ENCODE measurements at places on chromosomes 16 and 17.

- DNase-seq = no peak
Observed at GRCh38 chr17:62674363-62674739, 46.9 kb downstream of the MRC2 start.

- DNase-seq = no peak
Observed at GRCh38 chr16:64391063-64391600, 730.7 kb downstream of the CDH11 start.

DNA sequence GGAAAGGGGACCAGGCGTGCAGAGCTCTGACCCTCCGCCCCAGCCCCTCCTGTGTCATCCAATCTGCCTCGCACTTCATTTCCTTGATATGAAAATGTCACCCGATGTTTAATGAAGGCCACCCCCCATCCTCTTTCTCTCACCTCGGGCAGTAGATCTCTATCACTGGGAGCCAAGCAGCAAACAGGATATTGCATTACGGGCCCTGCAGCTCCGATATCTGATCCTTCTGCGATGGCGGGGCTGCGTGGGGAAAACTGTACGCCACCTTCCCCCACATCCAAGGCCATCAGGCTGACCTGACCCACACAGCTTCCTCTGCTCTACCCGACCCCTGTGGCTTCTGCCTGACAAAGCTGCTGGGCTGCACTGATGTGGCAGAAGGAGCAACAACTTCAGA lies 74.9 kb downstream of the DYNLRB2 start:
- DNase-seq = no peak

DNA sequence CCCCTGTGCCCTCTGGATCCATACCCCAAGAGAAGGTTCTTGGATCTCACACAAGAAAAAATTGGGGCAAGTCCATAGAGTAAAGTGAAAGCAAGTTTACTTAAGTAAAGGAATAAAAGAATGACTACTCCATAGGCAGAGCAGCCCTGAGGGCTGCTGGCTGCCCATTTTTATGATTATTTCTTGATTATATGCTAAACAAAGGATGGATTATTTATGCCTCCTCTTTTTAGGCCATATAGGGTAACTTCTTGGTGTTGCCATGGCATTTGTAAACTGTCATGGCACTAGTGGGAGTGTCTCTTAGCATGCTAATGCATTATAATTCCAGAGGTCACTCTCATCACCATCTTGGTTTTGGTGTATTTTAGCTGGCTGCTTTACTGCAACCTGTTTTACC lies 70.8 kb downstream of the NLK start:
- DNase-seq = no peak

GRCh38 chr16:54506214-54506580 lies 219.6 kb upstream of the IRX3 start:
- no peak for DNase-seq

- no peak for DNase-seq
Observed at GRCh38 chr16:89290887-89291286, 73.4 kb downstream of the ZNF778 start.

DNA sequence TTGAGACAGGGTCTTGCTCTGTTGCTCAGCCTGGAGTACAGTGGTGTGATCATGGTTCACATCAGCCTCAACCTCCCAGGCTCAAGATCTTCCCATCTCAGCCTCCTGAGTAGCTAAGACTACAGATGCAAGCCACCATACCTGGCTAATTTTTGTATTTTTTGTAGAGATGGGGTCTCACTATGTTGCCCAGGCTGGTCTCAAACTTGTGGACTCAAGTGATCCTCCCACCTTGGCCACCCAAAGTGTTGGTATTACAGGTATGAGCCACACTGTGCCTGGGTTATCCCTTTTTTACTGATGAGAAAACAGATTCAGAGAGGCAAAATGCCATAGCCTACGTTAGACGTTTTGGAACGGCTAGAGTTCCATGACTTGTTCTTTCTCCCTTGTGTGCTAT lies 30.1 kb downstream of the SNX29 start:
- no peak for DNase-seq

- no peak for DNase-seq
Observed at GRCh38 chr16:72457243-72457940, 285.4 kb upstream of the PMFBP1 start.

GRCh38 chr16:49022351-49022963 lies 259.2 kb downstream of the CBLN1 start:
- no peak for DNase-seq

- DNase-seq = no peak
Observed at GRCh38 chr16:610513-611381, 20.0 kb upstream of the WFIKKN1 start.

DNA sequence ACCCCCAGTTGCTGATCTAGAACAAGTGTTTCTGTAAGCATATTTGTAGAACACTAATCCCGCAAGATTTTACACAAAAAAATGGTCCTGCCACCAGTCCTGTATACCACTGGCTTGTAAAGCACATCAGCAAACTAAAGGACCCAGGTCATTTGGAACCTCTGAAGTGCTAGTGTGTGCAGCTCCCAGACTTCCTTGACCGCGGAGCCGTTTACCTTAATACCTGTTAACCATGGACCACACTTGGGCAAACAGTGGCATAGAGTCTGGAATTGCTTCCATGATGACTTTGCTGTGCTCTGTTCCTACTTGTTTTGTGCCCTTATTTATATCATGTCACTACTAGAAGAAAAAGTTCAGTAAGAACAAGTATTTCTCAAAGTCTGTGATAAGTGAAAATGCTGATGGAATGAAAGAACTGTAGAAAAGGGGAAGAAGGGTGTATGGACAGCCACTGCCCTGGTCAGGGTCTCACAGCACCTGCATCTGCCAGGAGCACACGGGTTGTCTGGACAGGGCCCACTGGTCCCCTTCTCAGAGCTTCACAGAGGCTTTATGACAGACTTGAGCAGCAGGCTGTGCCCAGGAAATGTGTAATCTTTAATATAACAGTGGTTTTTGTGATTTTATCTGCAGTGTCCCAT lies 29.3 kb downstream of the ALDH3A2 start:
- DNase-seq = no peak

GRCh38 chr17:28482551-28483199 lies 9.2 kb downstream of the SLC13A2 start:
- no peak for DNase-seq

GRCh38 chr17:80927791-80928216 lies 63.8 kb upstream of the CHMP6 start:
- no peak for DNase-seq

DNA sequence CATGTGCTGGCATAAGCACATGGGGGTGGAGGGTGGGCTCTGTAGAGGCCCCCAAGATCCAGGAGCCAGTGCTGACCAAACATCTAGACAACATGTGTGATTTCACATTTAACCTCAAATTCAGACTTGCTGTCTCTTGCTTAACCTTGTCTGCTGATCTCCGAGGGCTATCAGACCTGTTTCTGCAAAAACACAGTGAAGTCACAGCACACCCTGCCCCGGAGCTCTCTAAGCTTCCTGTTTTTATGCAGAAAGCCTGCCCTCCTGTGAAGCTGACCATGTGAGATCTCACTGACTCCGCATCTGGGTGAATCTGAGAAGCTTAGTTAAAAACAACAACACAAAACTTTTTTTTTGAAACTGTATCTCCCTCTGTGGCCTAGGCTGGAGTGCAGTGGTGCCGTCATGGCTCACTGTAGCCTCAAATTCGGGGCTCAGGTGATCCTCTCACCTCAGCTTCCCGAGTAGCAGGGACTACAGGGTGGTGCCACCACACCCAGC lies 6.6 kb upstream of the DPEP2 start:
- DNase-seq = no peak

- DNase-seq = no peak
Observed at GRCh38 chr16:56800355-56800754, 64.7 kb upstream of the SLC12A3 start.

- no peak for DNase-seq
Observed at GRCh38 chr17:78535273-78536197, 41.7 kb downstream of the DNAH17 start.

DNA sequence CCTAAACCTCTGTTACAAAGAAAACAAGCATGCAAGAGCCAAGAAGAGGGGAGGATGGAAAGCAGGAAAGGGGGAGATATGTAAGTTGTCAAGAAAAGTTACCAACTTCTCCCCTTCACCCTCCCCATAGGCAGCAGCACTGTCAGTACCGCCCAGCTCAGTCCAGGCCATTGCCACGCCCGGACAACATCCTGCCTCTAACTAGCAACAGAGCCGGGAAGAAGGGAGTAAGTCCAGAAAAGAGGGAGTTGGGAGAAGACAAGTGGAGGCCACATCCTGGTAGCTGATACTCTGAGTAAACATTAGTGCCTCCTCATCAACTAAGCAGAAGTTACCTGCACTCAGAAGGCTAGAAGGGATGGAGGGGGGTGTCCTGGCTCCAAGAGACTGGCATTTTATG lies 113.6 kb downstream of the SMG6 start:
- no peak for DNase-seq
